HFFc6 (cell line): ENCODE measurements at places on chromosomes 4 and X.

- DNase-seq, result no peak
These were observed 20.5 kb upstream of the DHRSX start for GRCh38 chrX:2521092-2521926.

DNA sequence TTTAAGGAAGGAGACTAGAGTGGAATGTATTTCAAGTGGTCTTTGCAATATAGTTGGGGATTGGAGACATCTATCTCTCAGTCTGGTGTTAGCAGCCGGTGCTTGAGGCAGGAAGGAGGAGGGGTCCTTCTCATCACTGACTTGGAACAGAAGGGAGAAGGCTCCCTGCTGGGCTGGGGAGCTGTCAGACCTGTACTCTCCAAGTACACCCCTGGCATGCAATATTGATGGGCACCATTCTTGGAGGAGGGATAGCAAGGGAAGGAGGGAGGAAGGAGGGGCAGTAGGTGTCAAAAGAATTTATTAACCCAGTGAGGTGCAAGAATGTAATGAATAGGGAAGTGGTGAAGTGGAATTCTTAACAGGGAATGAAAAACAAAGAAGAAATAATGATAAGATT lies 338.8 kb downstream of the UNC5C start:
- DNase-seq, result no peak

DNA sequence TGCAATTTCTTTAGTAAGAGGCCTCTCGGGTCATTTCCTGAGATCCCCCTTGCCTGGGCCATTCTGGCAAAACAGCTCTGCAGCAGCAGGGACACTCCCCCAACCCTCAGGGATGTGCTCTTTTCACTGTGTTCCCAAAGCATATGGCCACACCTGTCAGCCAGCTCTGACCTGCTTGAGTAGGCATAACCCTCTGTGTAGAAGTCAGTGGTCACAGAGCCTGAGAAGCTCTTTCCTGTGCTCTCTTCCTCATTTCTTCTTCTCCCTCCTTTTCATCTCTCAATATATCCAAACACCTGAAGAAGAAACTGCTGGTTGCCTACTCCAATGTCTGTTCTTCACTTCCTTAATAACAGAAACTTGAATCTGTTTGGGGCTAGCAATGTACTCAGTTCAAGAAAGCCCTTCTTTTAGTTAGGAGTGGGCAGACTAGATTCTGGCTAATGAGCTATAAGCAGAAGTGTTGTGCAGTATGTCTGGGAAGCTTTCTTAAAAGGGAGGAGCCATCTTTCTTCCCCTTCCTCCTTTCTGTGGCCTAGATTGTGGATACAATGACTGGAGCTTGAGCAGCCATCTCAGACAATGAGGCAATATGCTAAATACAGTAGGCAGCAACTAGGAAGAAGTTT lies 73.3 kb downstream of the PRPS1 start:
- no peak for DNase-seq

DNA sequence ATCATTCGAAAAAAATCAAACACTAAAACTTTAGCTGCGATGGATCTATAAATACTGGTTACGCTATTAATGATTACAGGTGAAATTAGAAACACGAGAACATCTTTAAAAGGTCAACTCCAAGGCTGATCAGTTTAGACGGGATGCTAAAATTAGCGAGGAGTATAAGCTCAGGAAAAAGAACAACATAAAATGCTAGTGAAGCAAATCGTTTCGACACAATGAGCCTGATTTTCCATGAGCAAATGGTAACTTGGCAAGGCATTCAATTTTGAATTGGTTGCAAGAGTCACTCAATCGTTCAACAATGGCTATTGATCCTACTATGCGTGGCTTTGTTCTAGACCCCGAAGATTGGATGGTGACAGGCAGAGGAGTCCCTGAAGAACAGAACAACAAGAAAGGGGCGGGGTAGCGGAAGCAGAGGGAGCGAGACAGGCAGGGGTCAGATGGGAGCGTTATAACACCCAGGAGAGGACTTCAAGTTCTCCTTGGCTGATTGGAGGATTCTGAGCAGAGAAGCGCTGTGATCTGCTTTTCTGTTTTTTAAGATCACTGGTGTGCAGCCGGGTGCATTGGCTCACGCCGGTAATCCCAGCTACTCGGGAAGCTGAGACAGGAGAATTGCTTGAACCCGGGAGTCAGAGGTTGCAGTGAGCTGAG lies 146.5 kb downstream of the RBM47 start:
- DNase-seq, result no peak

GRCh38 chr4:168892475-168892874 lies 117.6 kb downstream of the CBR4 start:
- no peak for DNase-seq

DNA sequence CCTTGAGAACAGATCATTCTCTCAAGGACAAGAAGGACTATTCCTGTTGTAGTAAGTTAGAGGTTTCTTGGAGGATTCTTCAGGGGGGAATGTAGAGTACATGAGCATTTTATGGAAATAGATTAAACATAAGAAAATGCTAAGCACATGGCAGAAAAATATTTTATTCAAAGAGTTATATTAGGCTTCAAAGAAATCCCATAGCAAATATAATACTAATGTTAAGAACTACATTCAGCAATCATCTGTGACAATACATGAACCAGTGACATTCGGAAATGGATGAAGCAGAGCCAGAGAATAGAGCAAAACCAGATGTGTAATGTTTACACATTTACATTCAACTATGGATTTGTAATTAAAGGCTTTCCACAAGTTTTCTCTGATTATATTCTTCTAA lies 288.6 kb downstream of the NAF1 start:
- DNase-seq, result no peak

DNA sequence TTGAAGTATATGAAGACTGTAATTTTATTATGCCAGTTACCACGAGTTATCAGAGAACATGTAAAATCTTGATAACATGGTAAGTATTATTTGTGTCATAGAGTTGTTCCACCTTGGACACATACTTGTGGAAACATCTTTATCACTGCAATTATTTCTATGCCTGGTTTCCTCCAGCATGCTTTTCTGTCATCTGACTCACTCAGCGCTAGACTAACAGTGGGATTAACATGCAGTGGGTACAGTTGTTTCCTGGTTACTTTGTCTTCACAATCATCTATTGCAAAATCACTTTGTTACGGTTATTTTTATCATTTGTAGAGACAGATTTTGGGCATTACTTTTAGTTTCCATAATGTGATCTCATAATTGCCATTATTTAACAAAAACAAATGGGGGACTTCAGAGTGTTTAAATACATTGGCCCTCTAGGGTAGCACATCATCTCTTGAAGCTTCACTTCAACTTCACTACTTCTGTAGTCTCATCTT lies at the start of gene STATH:
TSS of gene STATH (plus strand) at position 441 of the 491 bp plus-strand sequence. CDS start 2,472 bp downstream, outside the sequence.
- no peak for DNase-seq

DNA sequence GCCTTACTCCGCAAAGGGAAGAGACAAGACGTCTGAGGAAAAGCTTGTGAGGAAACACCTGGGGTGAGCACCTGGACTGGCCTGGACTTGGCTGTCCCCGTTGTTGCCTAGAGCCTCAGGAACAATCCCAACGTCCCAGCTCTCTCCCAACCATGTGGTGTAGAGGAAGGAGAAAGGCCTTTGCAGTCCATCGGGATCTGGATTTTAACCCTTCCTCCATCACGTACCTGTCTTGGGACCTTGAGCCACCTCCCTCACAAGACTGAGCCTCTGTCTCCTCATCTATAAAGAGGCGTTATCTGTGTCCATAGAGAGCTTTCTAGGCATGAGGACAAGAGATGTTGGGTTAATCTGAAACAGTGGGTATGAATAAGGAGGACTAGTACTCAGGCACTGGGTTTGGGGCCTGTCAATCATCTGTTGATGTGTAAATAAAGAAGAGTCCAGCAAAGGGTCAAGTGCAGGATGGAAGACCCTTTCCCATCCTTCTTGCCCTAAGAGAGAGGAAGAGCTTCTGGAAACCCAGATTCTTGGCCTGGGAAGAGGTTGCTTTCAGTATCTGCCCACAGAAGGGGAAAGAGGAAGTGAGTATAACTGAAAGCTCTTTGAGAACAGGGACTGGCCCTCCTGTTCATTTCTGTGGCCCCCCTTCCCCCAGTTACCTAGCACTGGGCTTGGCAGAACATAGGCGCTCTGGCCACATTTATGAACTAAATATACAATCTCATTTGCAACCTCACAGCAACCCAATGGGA lies 137.1 kb downstream of the PJA1 start:
- DNase-seq, result no peak

DNA sequence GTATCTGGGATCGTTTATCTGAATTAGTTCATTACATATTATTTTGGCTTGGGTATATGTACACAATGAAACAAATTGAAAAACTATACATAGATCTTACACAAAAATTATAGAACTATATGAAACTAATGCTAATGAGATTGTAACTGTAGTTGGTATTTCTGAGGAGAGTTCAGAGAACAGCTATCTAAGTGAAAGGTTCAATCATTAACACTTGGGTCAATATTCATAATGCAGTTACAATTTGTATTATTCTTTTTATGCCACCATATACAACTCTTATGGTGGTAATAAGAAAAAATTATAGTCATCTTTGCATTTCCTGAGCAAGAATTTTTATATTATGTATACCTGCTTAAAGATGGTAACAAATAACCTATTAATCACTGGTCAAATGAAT lies 461.0 kb downstream of the GRXCR1 start:
- DNase-seq, result no peak

- no peak for DNase-seq
These were observed 76.3 kb upstream of the ADRA2C start for GRCh38 chr4:3689576-3690550.

- DNase-seq, result no peak
These were observed 82.7 kb downstream of the RAPGEF2 start for GRCh38 chr4:159185591-159186023.
